Osteoblast (primary cell): ENCODE measurements at places on chromosomes 1 and 21. TPM values are rescaled to one million over a fixed set of nuclear protein-coding genes. Genes with fewer than 3 reads are reported as not detected.

WNT4 gene
- total RNA-seq: under 0.01 TPM in 1 of 2 replicates, not detected in the other

- no peak for DNase-seq
These were observed 752.3 kb upstream of the ADAMTS5 start for GRCh38 chr21:27719226-27719625.

GRCh38 chr1:226549937-226550671 is 1.5 kb downstream of the STUM start:
- DNase-seq: peak; percentile 85

DNA sequence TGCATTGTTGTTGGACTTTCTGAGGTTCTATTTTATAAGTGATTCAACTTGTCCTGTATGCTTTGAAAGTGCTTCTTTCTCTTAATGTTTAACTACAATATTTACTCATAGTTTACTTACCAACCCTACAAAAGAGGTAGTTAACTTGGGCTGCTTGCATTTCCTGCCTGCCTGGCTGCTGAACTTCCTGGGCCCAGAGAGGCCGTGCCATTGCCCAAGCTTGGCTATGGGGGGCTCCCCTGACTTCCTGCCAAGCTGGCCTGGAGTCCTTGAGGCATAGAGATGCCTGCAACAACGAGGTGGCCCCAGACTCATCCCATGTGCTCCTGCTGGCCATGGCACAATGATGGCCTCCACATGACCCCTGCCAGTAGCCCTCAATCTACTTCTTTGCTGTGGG is 361.6 kb upstream of the PLD5 start:
- no peak for DNase-seq

- no peak for DNase-seq
These were observed 61.4 kb downstream of the SLC35F3 start for GRCh38 chr1:233965856-233966255.
